ENCODE measurements at places on chromosomes 3 and 15.

GRCh38 chr3:194691481-194692283 lies 6.0 kb downstream of the FAM43A start:
- DNase-seq = no peak

DNA sequence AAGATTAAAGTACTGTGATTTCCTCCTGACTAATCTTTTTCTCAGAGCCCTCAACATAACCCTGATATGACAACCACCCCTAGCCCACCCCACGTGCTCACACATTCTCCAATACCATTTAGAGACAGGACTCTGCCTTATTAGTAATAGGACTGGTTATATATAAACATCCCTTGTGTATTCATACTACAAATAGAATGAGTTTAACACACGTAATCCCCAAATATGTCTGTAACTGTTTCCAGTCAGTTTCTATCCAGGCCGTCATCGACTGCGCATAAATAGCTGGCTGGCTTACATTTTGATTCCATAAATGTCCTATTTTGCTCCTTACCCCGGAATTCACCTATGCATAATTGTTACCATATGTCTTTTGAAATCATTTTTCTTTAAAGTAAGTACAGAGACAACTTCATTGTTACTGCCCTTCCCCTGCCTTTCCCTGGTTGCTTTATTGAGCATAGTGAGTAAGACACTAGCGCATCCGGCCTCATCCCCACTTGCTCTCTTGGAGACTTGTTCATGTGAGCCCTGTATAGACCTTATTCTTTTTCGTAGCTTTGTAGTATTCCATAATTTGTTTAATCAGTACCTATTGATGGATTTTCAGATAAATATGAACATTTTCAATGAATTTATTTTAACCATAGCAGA lies 3.5 kb upstream of the P2RY14 start:
- no peak for DNase-seq

GRCh38 chr3:143535994-143536784 lies 312.1 kb downstream of the SLC9A9 start:
- no peak for DNase-seq

GRCh38 chr3:154782151-154782550 lies 298.0 kb upstream of the MME start:
- DNase-seq = no peak

- no peak for DNase-seq
These were observed 164.6 kb upstream of the PFN2 start for GRCh38 chr3:150135287-150135721.

- DNase-seq = no peak
These were observed 236.0 kb downstream of the EDEM1 start for GRCh38 chr3:5423523-5423922.

- no peak for DNase-seq
These were observed 147.3 kb upstream of the CDIN1 start for GRCh38 chr15:36432161-36432560.

DNA sequence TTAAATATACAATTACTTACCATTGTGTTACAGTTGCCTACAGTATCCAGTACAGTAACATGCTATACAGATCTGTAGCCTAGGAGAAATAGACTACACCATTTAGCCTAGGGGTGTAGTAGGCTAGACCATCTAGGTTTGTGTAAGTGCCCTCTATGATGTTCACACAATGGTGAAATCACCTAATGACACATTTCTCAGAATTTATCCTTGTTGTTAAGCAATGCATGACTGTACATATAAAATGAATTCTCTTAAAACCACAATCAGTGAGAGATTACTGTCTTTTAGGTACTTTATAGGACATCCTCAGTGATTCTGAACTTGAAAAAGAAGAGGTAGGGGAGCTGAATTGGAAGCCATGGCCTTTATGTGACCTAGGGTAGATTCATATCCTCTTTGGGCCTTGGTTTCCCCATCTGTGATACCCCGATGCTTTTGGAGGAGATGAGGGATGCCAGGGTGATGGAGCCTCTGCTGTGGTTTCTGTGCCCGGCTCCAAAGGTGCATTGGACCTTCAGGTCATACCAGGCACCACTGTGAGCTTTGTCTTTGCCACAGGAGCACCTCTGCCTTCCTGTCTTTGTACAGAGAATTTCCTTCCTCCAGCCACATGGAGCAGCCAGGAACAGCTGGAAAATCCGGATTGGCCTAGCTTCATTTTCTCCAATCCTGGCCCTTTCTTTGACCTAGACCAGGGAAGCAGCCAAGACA lies 51.9 kb upstream of the FLNB start:
- DNase-seq = peak; percentile 64

DNA sequence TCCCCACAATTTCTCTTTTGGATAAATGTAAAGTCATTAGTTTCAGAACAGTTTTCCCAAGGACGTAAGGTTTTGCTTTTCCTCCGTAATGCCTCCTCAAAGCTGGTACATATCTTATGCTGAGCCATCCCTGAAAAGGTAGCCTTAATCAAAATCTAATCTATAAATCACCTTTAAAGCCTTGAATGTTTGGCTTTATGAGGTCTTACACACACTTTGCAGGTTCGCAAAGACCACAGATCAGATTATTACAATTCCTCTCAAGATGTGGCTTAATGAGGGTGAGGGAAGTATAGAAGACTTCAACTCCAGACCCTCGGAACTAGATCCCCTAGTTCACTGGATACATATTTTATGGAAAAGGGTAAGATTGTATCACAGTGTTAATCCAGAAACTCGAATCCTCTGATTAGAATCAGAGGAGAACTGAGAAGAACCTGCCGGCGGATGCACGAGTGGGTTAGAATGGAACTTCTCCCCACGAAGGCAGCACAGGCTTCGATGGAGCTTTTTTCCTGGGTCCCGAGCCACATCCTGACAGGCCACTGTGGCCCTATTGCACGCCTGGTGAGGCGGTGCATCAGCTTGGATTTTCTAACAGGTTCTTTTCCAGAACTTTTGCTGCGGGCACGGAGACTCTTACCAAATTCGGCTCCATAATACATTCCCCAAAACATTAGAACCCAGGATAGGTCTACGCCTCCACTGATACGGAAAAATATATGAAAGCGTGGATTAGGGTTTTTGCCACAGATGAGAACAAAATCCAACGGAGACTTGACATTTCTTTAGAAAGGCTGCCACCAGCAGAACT lies 1.2 kb downstream of the CTXND1 start:
- DNase-seq = no peak

GRCh38 chr15:90789462-90789861 lies 72.3 kb downstream of the BLM start:
- no peak for DNase-seq

GRCh38 chr3:142705198-142705597 lies 18.6 kb upstream of the TRPC1 start:
- DNase-seq = no peak

DNA sequence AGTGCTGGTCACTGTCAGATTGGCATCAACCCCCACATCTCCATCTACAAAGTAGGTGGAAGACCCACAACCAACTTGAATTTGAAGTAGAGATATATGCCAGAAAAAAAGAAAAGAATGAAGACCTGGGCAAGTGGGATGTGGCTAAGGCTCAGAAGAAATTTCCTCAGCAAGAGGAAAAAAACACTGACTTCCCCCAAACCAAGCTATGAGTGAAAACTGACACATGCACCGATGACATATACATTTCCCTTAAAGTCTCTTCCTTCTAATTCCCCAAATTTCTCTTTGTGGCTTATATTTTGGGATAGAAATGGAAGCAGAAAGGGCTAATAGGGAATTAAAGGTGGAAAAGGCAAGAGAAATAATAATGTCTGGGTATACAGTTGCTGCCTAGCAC lies 59.0 kb downstream of the CYP19A1 start:
- no peak for DNase-seq

DNA sequence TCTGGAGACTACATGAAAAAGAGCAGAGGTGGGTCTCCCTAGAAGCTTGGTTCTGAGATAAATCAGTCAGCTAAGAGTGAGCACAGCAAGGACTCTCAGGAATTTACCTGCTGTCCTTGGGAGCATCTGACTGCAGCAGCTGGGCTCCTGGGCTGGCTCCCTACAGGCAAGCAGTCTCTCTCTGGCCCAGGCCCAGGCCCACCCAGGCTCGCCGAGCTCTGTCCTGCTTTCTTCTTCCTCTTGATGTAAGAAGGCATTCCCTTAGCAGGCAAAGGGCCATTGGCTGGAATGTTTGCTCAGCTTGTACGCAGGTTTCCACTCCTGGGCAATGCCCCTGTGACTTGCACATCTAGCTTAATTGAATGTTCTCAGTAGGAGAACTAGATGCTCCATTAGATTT lies 4.3 kb upstream of the RBP2 start:
- no peak for DNase-seq

- DNase-seq = peak; percentile 94
These were observed 34.8 kb upstream of the RASA2 start for GRCh38 chr3:141452045-141452444.

DNA sequence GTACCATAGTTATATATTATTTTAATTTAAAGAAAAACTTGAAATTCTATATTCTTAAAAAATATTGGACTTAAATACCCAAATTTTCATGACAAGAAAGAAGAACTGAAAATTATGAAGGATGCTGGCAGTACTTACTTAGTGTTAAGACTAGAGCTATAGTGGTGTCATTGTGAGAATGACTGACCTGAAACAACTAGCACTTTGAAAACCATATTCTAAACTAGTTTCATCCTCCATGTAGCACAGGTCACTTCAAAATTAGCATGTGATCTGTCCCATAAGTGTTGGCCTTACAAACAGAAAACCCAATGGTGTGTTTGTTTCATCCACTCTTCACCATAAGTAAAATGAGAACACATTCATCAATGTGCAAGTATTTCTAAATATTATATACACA lies 208.6 kb downstream of the ZIC4 start:
- no peak for DNase-seq

GRCh38 chr3:81601707-81602305 lies 159.6 kb downstream of the GBE1 start:
- no peak for DNase-seq

GRCh38 chr3:10804183-10804648 lies 11.8 kb upstream of the SLC6A11 start:
- DNase-seq = no peak

- no peak for DNase-seq
These were observed 86.2 kb downstream of the RFTN1 start for GRCh38 chr3:16427103-16427965.

- DNase-seq = no peak
These were observed 235.9 kb downstream of the LPP start for GRCh38 chr3:188389711-188390342.

DNA sequence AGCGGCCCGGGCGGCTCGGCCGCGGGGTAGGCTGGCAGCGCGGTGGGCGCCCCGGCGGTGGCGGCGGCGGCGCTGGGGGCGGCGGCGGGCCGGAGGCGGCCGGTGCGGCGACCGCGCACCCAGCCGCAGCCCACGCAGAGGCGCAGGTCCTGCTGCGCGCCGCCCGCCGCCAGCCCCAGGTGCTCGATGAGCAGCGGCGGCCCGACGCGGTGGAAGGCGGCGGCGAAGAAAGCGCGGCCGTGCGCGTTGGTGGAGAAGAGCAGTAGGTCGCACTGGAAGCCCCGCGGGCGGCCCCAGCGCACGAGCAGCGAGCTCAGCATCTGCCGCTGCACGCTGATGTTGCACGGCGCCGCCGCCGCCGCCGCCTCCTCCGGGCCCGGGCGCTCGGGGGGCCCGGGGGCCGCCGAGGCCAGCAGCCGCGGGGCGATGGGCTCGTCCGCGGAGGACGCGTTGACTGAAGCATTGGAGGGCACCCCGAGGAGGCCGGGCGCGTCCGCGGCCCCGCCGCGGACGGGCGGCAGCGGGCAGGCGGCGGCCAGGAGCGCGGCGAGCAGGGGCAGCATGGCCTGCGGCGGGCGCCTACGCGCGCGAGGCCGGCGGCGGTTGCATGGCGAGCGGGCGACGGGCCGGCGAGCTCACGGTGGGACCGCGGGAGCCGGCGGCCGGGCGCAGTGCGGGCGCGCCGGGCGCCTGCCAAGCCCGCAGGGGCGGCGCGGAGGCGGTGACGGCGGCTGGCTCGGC lies 452 bp downstream of the TMEM158 start:
- DNase-seq = peak; percentile 57

GRCh38 chr3:125107363-125107762 lies 51.6 kb upstream of the HEG1 start:
- DNase-seq = no peak

- DNase-seq = no peak
These were observed 138.5 kb downstream of the GABRB3 start for GRCh38 chr15:26634319-26634718.

- no peak for DNase-seq
These were observed 3.0 kb downstream of the ATP13A3 start for GRCh38 chr3:194483850-194484249.

- peak; percentile 69 for DNase-seq
These were observed 39.7 kb downstream of the NPTN start for GRCh38 chr15:73593304-73594074.

DNA sequence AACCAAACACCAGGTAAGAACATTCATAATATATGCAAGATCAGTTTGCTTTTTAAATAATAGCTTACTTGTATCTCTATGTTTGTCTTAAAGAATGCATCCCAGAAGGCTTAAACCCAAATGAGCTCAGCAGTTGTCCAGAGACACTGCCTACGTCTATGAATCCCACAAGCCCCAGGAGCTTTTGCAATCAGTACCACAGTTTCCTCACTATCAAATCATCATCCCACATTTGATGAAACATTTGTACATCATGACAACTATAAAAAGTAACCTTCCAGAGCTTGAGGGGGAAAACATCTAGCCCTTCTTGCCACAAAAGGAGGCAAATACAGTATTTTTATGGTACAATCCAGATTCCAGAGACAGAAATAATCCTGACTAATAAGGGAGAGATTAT lies 63.7 kb downstream of the ATP8B4 start:
- peak; percentile 69 for DNase-seq

DNA sequence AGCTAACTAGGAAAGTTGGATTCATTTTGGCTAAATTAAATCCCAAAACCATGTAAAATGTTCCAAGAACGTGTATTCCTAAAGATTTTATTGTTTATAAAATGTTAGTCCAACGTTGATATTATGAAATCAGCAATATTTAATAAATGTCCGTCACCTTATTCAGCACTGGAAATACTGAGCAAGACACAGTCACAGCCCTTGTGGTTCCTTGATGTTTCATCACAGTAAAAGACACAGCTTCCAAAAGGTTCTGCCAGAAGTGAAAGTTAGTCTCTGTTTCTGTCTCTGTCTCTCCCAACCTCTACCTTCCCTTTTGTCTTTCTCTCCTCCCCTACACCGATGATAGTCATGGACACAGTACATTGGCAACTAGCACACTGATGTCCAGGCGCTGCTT lies 82.2 kb upstream of the BOC start:
- DNase-seq = no peak

DNA sequence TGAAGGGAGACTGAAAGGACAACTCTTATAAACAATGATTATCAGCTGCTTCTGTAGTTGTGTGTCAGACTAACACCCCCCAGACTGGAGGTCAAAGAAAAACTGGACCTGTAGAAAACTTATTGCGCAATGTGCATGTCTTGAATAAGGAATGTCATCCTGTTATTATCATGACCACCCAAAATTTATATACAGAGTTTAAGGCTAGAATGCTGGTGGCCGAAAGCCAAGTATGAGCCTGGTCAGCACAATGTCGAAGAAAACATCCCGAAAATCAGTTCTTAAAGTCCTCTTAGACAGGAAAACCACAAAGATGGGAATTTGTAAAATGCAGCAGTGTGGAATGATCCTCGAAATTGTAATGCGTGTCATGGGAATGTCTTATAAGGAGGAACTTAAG lies 29.3 kb downstream of the RFTN1 start:
- no peak for DNase-seq

Measured in hematopoietic multipotent progenitor cell treated with erythropoietin and hydrocortisone succinate and interleukin-3 and kit ligand, for 6 days (in vitro differentiated cells).